Osteocyte (in vitro differentiated cells): ENCODE measurements at places on chromosomes 2 and 18.

GRCh38 chr2:145114726-145115125 is 594.8 kb upstream of the ZEB2 start:
- no peak for DNase-seq

DNA sequence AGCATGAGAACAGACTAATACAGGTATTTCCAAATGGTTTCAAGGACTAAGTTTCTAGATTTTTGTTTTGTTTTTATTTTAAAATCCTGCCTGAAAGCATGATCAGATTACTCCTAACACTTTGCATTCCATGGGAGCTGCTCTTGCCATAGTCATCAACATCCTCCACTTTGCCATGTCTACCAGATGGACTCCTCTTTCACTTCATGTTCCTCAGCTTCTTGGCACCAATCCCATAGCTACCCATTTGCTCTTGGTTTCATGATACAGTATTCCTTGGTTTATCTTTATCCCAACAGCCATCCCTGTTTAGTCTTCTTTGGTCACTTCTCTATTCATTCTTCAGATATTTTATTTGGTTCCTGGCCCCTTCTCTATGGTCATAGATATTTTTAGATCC is 154.2 kb upstream of the CCDC195 start:
- DNase-seq: no peak

GRCh38 chr2:39736640-39737039 is 42.4 kb downstream of the THUMPD2 start:
- no peak for DNase-seq

GRCh38 chr2:190679813-190680591 is 31.1 kb downstream of the NAB1 start:
- peak; percentile 90 for DNase-seq

DNA sequence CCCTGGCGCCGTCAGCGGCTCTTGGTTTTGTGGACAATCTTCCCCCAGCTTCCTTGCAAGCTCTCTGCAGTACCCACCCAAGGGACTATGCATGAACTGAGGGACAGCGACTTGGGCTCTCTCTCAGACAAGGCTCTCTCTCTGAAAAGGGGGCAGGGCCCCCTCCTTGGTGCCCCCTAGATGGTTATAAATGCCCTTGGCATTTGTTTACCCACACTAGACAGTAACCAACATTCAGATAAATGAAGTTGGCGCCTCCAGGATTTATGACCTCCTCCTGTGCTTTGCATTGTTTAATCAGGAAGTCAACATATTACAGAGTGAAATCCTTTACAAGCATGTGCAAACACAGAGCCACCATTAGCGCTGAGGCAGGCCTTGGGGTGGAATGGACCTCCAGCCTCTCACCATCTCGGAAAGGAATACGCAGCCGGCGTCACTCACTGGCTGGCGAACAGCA is 547.4 kb upstream of the ID2 start:
- no peak for DNase-seq

- no peak for DNase-seq
These were observed 206.3 kb downstream of the SEPTIN10 start for GRCh38 chr2:109407276-109408042.

- peak; percentile 59 for DNase-seq
These were observed 151.8 kb downstream of the MBP start for GRCh38 chr18:76980663-76981395.

GRCh38 chr2:25276569-25277465 is 64.9 kb downstream of the DNMT3A start:
- DNase-seq: no peak

DNA sequence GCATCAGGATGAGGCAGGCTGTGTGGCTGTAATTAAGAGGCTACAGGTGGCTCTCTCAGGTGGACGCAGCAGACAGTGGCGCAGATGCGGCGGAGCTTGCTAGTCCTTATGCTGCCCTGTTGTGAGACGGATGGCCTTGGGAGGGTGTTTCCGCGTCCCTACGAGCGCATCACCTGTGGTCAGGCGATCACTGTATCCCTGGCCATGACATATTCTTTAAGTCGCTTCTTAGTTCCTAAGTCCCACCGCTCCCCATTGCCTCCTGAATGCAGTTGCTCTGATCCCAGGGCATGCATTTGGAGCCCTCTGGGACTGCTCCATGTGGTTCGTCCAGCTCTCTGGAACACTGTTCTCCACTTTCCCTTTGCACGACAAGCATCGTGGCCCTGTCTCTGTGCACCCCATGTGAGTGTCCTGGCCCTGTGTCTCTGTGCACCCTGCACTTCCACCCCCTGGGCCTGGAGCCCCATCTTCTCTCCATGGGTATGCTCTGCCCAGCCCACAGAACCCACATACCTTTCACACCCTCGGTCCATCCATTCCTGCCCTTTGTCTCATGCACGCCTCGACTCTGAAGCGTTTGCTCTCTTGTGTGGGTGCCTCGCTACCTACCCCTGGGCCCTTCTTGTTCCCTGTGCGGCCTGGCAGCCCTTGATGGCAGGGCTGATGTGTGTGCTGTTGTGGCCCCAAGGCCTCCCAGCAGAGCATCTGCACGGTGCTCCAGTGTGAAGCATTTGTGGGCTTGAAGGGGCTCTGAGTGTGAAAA is 74.4 kb downstream of the SH3RF3 start:
- DNase-seq: no peak
